ENCODE measurements at places on chromosomes 2 and 18. TPM values are rescaled to one million over a fixed set of nuclear protein-coding genes. Genes with fewer than 3 reads are reported as not detected.

DNA sequence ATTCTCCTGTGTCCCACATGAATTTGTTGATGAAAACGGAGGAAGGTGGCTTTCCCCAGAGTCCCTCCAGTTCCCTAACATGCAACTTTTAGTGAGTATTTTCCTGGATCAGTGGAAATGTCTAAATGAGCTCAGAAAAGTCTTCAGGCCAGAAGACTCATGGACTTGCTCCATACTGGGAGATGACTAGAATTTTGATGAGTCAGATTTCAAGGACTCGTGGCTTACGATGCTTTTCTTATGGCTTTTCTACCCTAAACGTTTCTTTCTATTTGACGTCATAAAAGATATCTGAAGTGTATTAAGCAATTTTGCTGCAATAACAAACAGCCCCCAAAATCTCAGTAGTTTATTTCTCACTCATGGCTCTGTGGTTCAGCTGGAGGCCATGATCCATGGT, 397.6 kb downstream of the FBXO15 start:
- no peak for DNase-seq

GRCh38 chr18:21593540-21594257, 6.8 kb downstream of the ESCO1 start:
- DNase-seq: no peak

DSG4 gene
- total RNA-seq: not detected

GRCh38 chr2:176157499-176158185, 535 bp downstream of the HOXD3 start:
- DNase-seq: no peak

CHST9 gene
- total RNA-seq: 2.4 TPM
